Heart right ventricle (tissue), 16 donors: ENCODE measurements at places on chromosomes 4 and X. TPM values are rescaled to one million over a fixed set of nuclear protein-coding genes. Genes with fewer than 3 reads are reported as not detected.

KLHL13 gene
- 16.5 TPM for total RNA-seq

PDE6B gene
- total RNA-seq: 2.3 TPM

RENBP gene
- 11.4 TPM for total RNA-seq

DCAF12L2 gene
- total RNA-seq: 0.09 TPM

VCX3B gene
- not detected for total RNA-seq

DNA sequence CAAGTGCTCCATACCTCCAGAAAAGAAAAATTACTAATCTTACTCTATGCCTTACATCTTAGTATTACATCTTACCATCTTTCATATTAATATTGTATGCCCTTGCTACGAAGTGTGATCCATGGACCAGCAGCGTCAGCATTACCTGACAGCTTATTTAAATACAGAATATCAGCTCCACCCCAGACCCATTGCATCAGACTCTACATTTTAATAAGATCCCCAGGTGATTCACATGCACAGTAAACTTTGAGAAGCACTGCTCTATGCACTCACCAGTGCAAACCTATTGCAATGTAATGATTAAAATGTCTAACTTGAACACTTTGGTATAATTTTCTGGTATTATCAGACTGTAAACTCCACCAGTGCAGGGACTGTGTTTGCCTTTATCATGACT is 14.1 kb upstream of the SH3D19 start:
- no peak for DNase-seq

DNA sequence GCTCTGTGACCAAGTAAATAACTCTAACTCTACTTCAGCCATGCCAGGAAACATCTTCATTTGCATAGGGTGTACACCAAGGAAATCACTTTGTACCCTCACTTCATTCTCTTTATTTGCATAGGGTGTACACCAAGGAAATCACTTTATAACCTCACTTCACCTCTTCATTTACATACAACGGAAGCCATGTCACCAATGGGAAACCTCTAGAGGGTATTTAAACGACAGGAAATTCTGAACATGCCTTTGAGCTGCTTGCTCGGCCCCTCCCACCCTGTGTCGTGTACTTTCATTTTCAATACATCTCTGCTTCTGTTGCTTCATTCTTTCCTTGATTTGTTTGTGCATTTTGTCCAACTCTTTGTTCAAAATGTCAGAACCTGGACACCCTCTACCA is 848.1 kb upstream of the FRG1 start:
- no peak for DNase-seq

DNA sequence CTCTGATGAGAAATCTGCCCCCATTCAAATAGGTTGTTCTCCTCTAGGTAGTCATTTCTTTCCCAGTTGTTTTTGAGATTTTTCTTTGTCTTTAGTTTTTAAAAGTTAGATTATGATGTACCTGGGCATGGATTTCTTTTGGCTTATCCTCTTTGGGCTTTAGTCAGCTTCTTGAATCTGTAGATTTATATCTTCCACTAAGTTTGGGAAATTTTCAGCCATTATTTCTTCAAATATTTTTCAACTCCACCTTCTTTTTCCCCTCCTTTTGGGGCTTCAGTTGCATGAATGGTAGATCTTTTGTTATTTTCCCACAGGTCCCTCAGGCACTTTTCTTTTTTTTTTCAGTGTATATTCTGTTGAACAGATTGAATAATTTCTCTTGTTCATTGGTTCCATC is 77.3 kb downstream of the JADE3 start:
- DNase-seq: no peak

GRCh38 chr4:67468830-67469229 is 76.5 kb downstream of the CENPC start:
- DNase-seq: no peak

DNA sequence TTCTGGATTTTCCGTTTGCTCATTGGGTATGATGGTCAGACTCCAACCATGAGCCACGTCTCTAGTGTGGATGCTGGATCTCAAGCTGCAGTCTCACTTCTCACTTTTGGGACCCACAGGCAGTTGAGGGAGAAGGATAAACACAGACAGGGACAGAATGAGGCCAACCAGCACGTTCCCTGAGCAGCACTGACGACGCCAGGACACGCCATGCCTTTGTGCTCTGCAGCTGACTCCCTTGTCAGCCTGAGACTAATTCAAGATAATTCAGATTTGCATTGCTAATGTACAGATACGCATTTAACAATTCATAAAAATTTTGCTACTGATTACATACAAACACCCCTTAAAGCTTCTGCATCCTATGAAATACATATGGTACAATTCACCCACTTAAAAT is 106.5 kb downstream of the FAM193A start:
- DNase-seq: no peak

GRCh38 chr4:48467442-48467841 is 15.7 kb upstream of the SLC10A4 start:
- peak; percentile 21 for DNase-seq

DNA sequence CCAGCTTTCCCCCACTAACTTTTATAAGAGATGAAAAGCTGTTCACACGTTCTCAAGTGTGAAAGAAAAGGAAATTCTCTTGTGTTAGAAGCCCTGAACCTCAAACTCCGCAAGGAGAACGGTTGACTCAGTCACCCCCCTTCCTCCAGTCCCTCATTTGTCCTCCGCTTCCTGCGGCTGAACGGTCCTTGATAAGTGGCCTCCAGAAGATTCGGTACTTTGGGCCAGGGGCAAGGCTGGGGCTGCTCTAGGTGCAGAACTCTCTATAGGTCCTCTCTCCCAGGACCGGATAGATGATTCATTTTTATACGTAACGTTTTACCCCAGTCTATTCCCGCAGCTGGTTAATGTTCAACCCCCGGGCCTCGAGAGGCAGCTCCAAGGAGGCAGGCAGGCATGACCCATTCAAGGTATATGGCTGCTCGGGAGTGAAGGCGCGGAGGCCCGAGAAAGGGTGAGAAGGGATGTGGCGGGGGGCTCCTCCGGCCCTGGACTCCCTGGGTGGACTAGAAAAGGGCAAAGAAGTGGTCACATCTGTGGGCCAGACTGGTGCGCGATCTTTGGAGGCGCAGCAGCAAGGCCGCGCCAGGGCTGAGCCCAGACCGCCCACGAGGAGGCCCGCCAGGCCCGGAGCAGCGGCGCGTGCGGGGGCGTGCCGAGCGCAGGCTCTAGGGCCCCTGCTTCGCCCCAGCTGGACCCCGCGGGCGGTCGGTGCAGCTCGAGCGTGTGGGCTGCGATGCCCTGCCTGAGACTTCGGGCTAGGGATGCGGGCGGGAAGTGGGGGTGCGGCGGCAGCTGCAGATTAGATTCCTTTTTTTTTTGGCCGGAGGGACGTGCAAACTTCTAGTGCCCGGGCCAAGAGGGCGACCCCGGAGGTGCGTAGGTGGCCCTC is 11.7 kb downstream of the PITX2 start:
- no peak for DNase-seq

DNA sequence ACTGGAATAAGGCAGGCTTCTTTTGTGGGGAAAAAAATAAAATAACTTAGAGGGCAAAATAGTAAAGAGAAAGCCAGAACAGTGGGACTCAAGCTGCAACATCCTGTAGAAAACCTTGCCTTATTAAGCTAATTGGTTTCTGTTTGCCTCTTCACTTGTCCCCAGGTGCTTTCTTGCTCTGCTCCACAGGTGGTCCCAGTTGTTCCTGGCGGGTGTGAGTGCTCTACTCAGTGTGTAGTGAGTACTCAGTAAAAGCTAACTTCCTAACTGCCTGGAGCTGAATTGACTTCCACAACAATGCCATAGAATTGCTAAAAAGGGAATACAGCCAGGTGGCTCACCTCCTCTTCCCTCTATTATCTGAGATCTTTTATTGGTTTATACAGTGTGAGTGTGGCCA is 930.2 kb downstream of the C4orf33 start:
- no peak for DNase-seq

DNA sequence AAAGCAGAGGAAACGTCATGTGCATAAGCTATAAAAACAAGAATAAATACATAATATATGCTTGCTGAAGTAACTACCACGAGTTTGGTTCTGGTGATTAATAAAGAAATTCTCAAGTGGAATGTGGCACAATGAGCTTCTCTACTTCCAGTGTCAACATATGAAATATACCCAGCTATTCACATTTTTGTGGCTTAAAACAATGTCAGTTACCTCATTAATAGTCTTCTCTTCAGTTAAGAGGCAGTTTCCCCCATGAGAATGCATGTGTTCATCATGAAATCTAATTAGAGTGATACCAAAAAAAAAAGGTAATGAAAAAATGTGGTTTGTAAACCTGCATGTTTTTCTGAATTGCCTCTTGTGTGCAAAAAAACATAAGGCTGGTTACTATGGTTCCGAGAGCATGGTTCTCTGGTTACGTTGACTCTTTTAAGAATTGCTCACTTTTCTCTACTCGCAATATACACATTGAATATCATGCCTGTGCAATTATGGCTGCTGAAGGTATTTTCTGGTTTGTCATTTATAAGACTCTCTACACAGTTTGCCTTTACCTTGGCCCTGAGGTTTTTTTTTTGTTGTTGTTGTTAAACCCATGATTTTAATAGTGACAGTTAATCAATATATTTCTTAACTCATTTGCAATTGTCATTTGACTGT is 108.2 kb downstream of the PCDH7 start:
- DNase-seq: no peak
